ENCODE measurements at places on chromosomes 5 and 9. TPM values are rescaled to one million over a fixed set of nuclear protein-coding genes. Genes with fewer than 3 reads are reported as not detected.

GRCh38 chr5:43484106-43484849 is 613 bp upstream of the TMEM267 start:
- peak; percentile 69 for DNase-seq
- H3K27me3 ChIP-seq = no peaks in the 10 kb centered on the region
- H3K36me3 ChIP-seq = no peaks in the 10 kb centered on the region
- peak overlapping the region; percentile 81 for H3K4me3 ChIP-seq
- H3K4me1 ChIP-seq = peaks cover 42% of the 10 kb centered on the region

Gene CCL19
- not detected for total RNA-seq

Gene LCN1
- total RNA-seq = not detected

- no peak overlapping the region for H3K4me3 ChIP-seq
- no peak overlapping the region for H3K27ac ChIP-seq
- no peaks in the 10 kb centered on the region for H3K36me3 ChIP-seq
- H3K27me3 ChIP-seq = no peaks in the 10 kb centered on the region
- no peaks in the 10 kb centered on the region for H3K4me1 ChIP-seq
Measured at GRCh38 chr5:13957032-13957645, 12.7 kb upstream of the DNAH5 start.

DNA sequence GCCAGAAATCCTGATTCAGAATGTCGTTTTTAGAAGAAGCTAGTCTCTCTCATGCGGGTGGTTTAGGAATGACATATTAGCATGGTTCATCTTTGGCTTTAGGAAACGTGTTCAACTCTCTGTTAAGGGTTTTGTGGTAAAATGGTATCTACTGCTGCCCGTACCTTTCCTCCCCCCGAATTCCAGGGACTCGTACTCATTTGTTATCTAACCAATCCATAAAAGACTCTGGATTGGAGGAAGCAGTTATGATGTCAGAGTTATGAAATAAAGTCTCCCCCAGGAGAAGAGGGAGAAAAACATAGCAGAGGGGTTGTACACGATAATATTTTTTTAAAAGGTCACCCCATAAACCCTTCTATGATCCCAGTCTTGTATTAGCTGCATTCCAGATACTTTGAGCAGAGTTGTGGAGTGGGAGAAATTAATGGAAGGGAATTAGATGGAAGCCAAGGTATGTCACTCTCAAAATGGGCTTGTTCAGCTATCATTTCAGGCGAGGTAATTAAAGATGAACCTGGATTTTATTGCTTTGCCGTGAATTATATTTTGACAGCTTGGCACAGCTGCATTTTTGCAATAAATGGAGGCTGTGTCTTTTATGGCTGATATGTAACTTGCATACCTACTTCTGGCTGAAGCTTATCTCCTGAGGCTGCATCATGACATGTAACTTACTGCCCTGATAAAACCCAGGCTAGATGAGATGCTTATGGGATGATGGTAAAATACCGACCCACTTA is 31.3 kb downstream of the RAI14 start:
- H3K27me3 ChIP-seq = no peaks in the 10 kb centered on the region
- H3K27ac ChIP-seq = no peak overlapping the region
- peaks cover 63% of the 10 kb centered on the region for H3K4me1 ChIP-seq
- DNase-seq = no peak
- H3K4me3 ChIP-seq = no peak overlapping the region

GRCh38 chr9:103702572-103702971 is 391.5 kb upstream of the SMC2 start:
- no peak overlapping the region for H3K27ac ChIP-seq
- no peak for DNase-seq
- no peaks in the 10 kb centered on the region for H3K36me3 ChIP-seq
- no peaks in the 10 kb centered on the region for H3K27me3 ChIP-seq
- H3K4me3 ChIP-seq = no peak overlapping the region

DNA sequence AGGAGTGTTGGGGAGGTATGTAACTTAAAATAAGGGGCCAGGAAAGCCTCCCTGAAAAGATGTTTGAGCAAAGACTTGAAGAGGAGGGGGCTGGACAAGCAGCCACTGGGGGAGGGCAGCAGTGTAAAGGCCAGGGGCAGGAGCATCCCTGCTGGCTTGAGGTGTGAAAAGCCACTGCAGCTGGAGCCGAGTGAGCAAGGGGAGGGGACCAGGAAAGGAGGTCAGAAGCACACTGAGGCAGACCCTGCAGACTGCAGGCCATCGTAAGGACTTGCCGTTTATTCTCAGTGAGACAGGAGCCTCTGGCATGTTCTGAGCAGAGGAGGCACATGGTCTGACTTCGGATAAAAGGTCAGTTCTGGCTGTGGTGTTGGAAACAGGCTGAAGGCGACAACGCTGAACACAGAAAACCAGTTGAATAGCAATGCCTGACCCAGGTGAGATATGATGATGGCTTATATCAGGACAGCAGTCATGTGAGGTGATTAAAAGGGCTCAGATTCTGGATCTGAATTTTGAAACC is 10.2 kb upstream of the ERGIC1 start:
- H3K36me3 ChIP-seq = no peaks in the 10 kb centered on the region
- DNase-seq = no peak
- H3K4me1 ChIP-seq = peaks cover 37% of the 10 kb centered on the region
- no peak overlapping the region for H3K27ac ChIP-seq
- H3K27me3 ChIP-seq = peaks cover 4% of the 10 kb centered on the region

Gene PLAC8L1
- not detected for total RNA-seq

- DNase-seq = peak; percentile 9
- no peak within 1 kb of the TSS for H3K4me3 ChIP-seq
- H3K27me3 ChIP-seq = no peaks in the 10 kb centered on the region
Measured at GRCh38 chr5:141192110-141192725, at the start of gene PCDHB10. TSS of gene PCDHB10 (plus strand) at chr5:141192353. CDS start at chr5:141192553, 200 bp downstream.

- H3K4me1 ChIP-seq = no peaks in the 10 kb centered on the region
- peak; percentile 18 for DNase-seq
- H3K27ac ChIP-seq = no peak overlapping the region
- no peaks in the 10 kb centered on the region for H3K36me3 ChIP-seq
- H3K27me3 ChIP-seq = no peaks in the 10 kb centered on the region
Measured at GRCh38 chr9:110427497-110428104, 89.9 kb upstream of the TXNDC8 start.

GRCh38 chr5:75054134-75054930 is 2.0 kb upstream of the GCNT4 start:
- H3K27me3 ChIP-seq = peaks cover 19% of the 10 kb centered on the region
- no peak overlapping the region for H3K27ac ChIP-seq
- H3K4me1 ChIP-seq = peaks cover 27% of the 10 kb centered on the region
- peak overlapping the region; percentile 68 for H3K4me3 ChIP-seq
- no peak for DNase-seq

DNA sequence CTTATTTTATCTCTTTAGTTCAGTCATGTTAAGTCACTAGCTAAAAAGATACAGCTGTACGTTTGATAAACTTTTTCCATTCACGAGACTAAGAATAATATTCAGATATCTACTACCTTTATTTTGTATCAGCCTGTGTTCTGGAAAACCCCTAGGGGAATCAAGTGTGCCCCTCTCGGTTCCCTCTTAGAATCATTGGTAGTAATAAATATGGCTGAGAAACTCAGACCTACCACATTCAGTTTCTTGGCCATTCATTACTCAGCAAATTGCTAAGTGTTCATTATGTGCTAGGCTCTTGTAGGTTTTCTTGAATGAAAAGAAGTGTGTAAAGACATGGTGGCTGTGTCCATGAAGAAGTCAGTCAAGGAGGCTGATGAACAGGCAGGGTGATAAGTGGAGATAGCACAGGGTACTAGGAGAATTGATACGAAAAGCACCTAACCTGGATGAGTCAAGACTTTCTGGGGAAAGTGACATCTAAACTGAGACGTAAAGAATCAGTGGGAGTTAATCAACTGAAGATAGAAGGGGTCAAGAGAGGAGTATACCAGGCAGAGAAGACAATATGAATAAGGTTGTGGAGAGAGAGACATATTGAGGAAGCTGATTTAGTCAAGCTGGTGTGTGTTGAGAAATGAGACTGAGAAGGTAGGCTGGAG is 86.2 kb downstream of the CSNK1G3 start:
- no peak for DNase-seq
- no peak overlapping the region for H3K4me3 ChIP-seq
- no peaks in the 10 kb centered on the region for H3K27me3 ChIP-seq

Gene GABRB2
- total RNA-seq = not detected

Gene PCDHB9
- total RNA-seq = 0.18 TPM

GRCh38 chr9:76107482-76107881 is 217.0 kb downstream of the PCSK5 start:
- no peaks in the 10 kb centered on the region for H3K4me1 ChIP-seq
- H3K27ac ChIP-seq = no peak overlapping the region
- H3K4me3 ChIP-seq = no peak overlapping the region

Gene UBAP1
- 25.0 TPM for total RNA-seq

Gene HEMGN
- not detected for total RNA-seq

Gene IFNK
- not detected for total RNA-seq
